ENCODE measurements at places on chromosomes 1 and 21. TPM values are rescaled to one million over a fixed set of nuclear protein-coding genes. Genes with fewer than 3 reads are reported as not detected.

DNA sequence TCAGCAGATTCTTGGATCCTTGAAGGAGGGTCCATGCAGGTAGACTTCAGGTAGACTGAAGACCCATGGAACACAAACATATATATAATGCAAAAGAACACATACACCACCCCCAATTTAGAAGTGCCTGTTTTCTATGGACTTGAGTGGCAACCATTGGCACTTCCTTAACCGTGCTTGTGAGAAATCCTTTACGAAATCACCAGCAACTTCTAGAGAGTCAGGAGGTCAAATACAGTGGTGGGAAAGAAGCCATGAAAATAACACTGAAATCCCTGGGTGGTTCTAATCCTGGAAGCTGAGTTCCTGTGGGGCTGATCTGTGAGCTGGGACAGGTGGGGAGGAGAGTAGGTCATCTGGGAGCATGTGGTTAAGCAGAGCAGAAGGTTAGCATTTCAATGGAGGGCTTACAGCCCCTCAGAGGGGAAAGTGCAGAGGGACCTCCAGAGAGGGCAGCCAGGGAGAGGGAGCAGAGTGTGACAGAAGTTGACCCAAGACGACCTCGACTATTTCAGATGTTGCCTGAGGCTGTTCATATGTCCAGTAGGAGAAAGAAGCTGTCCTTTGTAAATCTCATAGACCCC is 13.0 kb upstream of the IL10 start:
- DNase-seq: no peak

The RNU1-1 gene
- 15,401 TPM for total RNA-seq

- no peak for DNase-seq
Measured at GRCh38 chr1:212241957-212242287, 43.3 kb upstream of the PPP2R5A start.

GRCh38 chr21:26115305-26115704 is 55.3 kb downstream of the APP start:
- no peak for DNase-seq

The TSSK3 gene
- 0.79 TPM for total RNA-seq

DNA sequence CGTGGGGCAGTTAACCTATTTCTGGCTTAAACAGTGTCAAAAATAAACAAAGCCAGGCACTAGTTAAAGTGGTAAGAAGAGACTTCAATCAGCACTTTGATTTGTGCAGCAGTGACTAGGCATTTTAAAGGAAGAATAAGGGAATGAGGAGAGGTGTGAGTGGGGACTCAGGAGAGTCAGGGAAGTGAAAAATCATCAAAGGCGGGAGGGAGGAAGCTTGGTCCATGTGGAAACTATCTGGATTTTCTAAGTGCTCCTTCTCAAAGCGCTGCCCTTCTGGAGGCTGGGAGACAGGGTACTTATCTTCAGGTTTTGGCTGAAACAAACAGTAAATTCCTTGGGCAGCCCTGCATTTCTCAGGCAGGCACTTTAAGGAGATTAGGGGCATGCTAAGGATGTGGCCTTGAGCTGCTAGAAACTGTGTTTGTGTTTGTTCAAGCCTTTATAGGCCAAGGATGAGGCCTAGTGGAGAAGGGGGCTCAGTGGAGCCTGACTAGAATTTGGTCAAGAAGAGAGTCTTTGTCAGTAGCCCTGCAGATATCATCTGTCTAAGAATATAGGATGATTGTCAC is 486.5 kb downstream of the SIPA1L2 start:
- no peak for DNase-seq

The LAPTM5 gene
- 44.7 TPM for total RNA-seq

DNA sequence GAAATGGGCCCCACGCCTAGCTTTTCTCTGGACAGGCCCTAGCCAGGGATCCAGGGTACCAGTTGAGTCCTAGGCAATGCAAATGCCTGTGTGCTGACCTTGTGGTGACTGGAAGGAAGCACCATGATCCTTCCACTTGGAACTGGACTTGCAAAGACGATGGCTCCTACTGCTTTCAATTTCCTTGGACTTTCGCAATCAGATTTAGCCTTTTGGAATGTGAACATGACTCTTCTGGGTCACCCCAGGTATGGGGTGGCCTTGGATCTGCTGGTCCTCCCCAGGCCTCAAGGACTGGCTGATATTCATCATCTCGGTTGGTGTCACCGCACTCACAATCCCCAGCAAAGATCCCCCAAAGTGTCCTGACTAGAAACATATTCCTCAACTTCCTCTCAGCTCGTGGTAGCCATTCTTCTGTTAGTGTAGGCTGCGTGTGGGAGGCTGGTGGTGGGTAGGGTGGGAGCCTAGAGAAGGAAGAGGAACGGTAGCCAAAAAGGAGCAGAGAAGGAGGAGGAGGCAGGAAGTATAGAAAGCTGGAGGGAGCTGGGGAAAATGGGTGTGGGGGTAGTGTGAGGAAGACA is 130.5 kb downstream of the PPIAL4G start:
- DNase-seq: no peak

- DNase-seq: no peak
Measured at GRCh38 chr1:183576537-183576936, 13.7 kb downstream of the NCF2 start.

GRCh38 chr1:79547514-79547913 is 541.0 kb upstream of the ADGRL4 start:
- no peak for DNase-seq

DNA sequence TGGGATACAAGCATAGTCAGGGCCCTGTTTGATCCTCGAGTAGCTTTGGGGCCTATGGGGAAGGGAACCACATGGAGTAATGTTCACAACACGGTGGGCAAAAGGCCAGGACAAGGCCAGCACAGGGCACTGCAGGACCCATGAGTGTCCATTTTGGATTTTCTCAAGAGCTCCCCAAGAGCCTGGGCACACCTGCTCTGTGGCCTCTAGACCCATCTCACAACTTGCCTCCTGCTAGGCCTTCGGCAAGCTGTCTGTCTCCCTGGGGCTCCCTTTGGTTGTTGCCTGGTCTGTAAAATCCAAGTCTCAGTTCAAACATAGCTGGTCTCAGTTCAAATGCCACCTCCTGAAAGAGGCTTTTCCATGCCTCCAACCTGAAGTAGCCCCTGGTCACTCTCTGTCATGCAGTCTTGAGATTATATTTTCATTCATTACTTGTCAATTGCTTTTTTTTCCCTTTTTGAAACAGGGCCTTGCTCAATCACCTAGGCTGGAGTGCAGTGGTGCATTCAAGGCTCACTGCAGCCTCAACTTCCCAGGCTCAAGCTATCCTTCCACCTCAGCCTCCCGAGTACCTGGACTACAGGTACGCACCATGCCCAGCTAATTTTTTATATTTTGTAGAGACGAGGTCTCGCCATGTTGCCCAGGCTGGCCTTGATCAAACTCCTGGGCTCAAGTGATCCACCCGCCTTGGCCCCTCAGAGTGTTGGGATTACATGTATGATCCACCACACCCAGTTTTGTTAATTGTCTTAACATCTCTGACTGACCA is 107.4 kb downstream of the MATN1 start:
- DNase-seq: no peak

DNA sequence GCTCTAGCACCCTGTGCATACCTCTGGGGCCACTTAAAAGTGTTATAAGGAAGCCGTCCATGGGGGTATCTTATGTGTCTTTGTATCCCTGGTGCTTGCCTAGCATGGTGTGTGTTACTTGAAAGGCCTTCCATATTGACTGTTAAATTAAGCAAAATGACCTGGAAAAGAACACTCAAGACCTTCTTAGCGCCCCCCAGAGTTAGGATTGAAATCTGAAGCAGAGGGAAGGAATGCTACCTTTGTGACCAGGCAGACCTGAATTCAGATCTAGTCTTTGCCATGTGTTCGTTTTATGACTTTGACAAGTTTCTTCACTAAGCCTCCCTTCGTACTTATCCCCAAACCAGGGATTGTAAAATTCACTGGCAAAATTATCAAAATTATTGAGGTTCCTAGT is 59.9 kb downstream of the SLC22A15 start:
- DNase-seq: no peak

DNA sequence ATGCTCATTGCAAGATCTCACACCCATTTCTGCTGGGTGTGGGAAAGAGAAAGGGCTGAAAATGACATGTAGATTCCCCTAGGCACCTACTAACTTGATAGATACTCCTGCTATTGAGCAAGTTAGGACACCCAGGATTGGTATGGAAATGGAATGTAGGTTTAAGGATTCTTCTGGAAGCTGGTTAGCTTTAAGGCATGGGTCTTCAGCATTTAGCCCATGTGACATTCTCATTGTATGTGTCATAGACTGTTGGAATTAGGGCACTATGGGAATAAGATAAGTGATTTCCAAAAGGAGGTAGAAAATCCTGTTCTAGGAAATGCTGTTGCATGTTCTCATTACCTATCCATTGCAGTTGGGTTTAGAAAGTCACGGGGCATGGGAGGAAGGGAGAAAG is 76.2 kb downstream of the DISC1 start:
- DNase-seq: no peak

GRCh38 chr1:211695135-211695816 is 19.9 kb upstream of the NEK2 start:
- no peak for DNase-seq

The TINAGL1 gene
- 175 TPM for total RNA-seq

GRCh38 chr1:173408886-173409285 is 68.2 kb upstream of the PRDX6 start:
- DNase-seq: no peak

The S100A16 gene
- 48.2 TPM for total RNA-seq
